ENCODE measurements at places on chromosomes 3 and 15.
A peak's percentile ranks its signal among the peaks of the same experiment; 100 is the strongest.

DNA sequence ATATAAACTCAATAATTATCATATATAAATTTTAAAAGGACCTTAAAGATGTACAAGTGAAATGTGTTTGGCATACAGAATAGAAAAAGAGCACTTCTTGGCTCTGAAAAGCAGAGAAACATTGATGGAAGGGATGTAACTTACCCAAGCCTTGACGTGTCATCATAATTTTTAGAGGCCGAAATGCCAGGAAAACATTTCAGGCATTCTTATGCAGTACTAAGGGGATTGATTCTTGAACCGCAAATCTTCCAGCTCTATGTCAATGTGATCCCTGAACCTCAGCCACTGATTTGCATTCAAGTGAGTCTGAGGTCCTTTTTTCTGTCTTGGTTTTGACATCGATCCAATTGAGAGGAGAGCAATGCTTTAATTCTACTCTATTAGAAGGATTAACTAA, 97.8 kb downstream of the CLDN1 start:
- no peak for DNase-seq

- peak; percentile 28 for DNase-seq
Observed at GRCh38 chr15:92011611-92012367, 158.3 kb downstream of the SLCO3A1 start.

DNA sequence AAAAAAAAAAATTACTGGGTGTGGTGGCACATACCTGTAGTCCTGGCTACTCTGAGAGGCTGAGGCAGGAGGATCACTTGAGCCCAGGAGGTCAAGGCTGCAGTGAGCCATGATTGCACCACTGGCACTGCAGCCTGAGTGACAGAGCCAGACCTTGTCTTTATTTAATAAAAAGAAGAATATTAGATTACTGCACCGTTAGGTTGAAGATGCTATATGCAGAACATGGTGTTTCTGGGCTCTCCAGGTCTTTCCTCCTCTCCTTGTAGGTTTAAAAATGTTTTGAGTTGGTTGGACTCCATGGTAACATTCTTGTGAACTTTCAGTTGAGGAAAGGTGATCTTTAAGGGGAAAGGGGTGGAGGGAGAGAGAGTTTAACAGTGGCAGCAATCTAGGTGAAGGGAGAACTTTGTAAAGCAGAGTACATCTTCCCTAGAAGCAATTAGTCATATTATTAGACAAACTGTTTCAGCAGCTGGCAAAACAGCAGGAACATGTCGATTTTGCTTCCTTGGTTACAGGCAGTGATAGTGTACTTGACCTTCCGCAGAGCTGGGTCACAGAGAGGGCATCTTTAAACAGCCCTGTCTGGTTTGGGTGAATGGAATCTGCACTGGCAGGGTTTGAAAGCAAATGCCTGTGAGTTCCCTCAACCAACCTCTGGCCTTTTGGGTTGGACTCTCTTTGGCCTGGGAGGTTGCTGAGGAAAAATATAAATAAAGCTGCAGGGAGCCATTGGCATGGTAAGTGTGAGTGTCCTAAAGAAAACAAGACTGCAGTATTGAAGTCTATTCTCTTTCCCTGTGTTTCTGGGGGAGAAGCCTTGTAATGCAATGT, 42.8 kb downstream of the NR2C2 start:
- DNase-seq, result peak; percentile 46

- no peak for DNase-seq
Observed at GRCh38 chr3:185115371-185115770, 37.5 kb downstream of the C3orf70 start.
